ENCODE measurements at places on chromosomes 6 and 20.

GRCh38 chr6:154578004-154578559 is 67.6 kb upstream of the CNKSR3 start:
- DNase-seq, result no peak

- no peak for DNase-seq
These were observed 62.0 kb downstream of the GPX5 start for GRCh38 chr6:28587746-28588075.

GRCh38 chr6:99402448-99402847 is 8.5 kb upstream of the COQ3 start:
- DNase-seq, result no peak

DNA sequence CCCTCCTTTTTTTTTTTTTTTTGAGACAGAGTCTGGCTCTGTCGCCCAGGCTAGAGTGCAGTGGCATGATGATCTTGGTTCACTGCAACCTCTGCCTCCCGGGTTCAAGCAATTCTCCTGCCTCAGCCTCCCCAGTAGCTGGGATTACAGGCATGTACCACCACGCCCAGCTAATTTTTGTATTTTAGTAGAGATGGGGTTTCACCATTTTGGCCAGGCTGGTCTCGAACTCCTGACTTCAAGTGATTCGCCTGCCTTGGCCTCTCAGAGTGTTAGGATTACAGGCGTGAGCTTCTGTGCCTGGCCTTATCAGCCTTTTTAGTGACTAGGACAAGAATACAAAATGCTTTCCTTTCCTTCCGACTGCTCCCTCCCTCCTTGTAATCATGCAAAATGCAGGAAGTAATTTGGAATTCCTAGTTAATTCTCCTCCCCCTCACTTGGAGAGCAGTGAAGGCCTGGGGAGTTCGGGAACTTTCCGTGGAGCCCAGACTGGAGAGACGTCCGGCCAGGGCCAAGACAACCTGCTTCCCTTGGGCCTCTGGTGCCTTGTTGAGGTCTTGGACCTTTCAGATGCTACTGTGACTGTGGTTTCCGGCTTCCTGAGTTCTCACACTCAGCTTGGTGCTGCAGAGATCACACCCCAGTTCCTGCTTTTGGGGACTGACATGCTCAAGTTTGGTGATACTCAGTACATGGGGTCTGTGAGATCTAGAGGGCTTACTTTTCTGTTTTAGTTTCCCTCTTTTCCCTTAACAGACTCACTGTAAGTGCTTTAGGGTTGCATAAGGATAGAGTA is 3.9 kb upstream of the PHF20 start:
- DNase-seq, result peak; percentile 39
